ENCODE measurements at places on chromosomes 3 and 15.

- no peak for DNase-seq
These were observed 383.0 kb downstream of the NTRK3 start for GRCh38 chr15:87873516-87873915.

DNA sequence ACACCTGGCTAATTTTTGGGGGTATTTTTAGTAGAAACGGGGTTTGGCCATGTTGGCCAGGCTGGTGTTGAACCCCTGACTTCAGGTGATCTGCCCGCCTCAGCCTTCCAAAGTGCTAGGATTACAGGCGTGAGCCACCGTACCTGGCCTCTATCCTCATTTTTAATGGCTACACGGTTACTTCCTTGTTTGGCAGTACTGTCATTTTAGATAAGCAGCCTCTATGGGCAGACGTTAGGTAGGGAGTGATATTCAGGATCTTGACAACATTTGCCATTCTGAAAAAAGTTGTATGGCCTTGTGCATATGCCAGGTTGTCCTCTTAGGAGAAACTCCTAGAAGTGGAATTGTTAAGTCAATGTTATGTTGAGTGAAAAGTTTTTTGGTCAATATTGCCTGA is 141.7 kb downstream of the ITPR1 start:
- no peak for DNase-seq

DNA sequence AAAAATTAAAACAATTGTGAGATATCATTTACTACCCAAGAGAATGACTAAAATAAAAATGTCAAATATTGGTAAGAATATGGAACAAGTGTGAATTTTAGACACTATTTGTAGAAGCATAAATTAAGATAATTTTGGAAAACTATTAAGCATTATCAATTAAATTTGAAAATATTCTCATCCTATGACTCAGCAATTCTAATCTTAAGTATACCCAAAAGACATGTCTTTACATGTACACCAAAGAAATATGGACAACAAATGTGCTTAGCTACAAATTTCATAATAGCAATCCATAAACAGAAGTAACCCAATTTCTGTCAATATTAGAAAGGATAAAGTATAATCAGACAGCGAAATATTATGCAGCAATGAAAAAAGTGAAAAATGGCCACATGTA is 1032.2 kb upstream of the SEMA6D start:
- DNase-seq = no peak

DNA sequence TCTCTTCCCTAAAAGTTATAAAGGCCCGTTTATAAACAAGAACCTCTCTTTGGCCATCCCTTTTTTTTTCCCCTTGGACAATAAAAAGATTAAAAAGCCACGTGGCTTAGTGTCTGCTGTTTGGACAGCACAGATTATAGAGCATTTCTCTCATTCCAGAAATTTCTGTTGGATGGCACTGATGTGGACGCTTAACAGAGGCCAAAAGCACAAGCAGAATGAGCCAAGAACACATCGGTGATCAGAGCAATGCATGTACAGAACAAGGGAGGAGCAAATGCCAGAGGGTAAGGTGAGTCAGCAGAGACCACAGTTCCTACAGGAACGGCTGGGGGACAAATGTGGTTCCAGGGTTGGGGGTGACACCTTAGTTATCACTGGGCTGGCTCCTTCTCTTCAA is 30.3 kb upstream of the CTNNB1 start:
- no peak for DNase-seq

DNA sequence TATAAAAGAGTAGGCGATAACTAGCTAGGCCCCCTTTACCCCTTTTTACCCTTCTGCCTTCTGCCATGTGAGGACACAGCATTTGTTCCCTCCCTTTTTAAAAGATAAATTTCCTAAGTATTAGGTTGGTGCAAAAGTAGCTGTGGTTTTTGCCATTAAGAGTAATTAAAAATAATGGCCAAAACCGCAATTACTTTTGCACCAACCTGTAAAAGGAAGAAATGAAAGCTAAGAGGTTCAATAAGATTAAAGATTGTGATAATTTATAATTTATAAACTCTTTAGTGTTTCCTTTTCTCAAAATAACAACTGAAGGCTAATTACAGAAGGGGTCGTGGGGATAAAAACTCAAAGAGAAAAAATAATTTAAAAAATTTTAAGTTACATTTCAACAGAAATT is 283.5 kb upstream of the PDZRN3 start:
- DNase-seq = no peak

- no peak for DNase-seq
These were observed 23.9 kb upstream of the AADACL2 start for GRCh38 chr3:151709847-151710246.

DNA sequence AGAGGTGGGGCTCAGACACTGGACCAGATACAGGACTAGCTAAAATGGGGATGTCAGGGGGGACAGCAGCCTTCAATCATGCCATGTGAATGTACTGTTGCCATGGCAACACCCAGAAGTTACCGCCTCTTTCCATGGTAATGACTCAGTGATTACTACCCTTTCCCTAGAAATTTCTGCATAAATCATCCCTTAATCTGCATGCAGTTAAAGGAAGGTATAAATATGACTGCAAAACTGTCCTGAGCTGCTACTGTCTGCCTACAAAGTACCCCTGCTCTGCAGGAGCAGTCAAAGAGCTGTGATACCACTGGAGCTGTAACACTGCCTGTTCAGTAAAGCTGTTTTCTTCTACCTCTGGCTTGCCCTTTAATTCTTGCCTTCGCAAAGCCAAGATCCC is 168.2 kb downstream of the PEAK1 start:
- no peak for DNase-seq

GRCh38 chr3:122493296-122493695 is 21.4 kb downstream of the KPNA1 start:
- no peak for DNase-seq

GRCh38 chr3:18469775-18470174 is 44.6 kb upstream of the SATB1 start:
- no peak for DNase-seq

- no peak for DNase-seq
These were observed 32.9 kb upstream of the LYZL4 start for GRCh38 chr3:42443292-42443691.

DNA sequence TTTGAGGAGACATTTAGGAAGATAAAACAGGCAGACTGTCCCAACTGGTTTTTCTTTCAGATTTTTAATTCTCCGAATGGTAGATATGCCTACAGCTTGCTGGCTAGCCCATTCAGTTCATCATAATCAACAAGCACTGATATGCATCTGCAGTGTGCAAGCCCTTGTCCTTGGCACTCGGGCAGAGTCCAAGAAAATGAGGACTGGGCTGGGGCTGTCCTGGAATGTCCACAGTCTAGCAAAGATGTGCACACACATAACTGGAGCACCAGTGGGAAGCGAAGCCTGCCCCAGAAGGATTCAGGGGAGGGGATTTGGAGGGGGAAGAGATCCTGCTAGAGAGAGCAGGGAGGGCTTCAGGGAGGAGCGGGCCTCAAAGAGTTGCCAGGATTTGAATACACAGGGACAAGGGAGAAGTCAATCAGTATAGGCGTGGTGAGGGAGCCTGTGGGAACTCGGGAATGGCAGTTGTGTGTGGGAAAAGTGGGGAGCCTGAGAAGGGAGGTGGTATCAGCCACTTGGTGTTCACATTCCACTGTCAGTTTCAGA is 8.7 kb downstream of the FAH start:
- no peak for DNase-seq

GRCh38 chr15:42087926-42088800 is 6.2 kb downstream of the PLA2G4D start:
- no peak for DNase-seq

DNA sequence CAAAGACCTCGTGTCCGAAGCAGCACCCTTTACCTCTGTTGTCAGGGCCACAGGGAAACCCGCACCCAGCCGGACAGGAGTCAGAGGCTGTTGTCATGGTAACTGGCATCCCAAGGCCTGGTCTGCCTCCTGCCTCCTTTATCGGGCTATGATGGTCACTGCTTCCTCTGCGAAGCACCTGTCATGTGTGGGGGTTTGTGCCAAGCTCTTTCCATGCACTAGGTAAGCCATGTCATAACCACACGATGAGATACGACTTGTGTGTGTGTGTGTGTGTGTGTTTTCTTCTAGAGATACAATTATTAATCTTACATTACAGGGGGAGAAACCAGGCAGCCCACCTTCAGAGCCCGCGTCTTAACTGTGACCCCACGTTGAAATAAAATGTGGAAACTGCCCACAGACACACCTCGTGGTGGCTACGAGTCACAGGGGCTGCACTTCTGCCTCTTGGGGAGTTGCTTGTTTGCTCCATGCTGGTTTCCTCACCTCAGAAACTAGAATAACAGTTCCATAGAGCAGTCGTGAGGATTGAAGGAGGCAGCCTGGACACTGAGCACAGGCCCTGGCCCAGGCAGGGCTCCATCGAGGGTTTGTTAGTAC is 18.0 kb downstream of the ZDHHC19 start:
- DNase-seq = no peak

DNA sequence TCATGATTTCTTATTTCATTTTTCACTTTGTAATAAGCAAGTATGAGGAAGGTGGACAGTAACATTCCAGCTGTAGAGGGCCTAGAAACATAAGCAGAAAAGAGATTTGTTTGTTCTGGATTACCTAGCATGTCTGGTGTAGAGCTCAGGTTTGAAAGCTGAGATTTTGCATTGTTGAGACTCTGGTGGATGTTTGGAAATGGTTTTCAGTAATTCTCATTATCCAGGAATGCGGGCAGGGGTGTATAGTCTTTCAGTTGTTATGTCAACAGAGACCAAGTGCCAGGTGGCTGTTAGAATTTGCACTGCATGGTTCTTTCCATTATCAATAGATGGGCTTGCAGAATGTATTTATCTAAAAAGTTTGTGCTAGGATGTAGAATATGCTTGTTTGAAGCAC is 10.9 kb downstream of the GPD1L start:
- DNase-seq = no peak

DNA sequence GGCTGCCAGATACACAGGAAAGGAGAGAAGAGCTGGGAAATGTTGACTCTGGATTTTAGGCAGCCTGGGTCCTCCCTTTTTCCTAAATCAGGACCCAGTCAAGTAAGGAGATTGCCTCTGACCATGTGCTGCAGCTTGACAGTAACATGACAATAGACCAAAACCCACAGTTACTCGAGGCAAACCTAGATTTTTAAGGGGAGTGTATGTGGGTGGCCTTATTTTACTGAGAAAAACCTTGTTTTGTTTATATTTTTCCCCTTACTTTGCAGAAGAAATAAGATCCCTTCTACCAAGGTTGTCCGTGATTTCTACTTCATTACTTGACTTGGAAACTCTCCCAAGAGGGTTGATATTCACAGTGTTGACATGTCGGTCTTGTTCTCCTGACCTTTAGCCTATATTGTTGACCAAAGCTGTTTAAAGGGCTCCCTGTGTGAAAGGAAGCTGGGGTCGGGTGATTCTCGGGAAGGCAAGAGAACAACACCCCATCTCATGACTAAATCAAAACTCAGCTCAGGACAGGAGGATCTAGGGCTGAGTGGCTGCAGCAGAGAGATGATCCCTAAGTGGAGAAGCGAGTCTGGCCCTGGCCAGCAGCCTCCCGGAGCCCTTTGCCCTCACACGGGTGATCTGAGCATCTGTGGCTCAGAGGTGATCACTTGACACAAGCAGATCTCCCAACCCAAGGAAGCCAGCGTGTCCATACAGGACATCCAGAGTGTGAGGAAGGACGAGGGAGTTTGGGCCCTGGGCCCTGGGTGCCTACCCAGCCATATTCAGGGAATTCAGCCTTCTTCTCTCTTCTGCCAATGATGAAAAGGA is 31.0 kb upstream of the SLCO2A1 start:
- no peak for DNase-seq

- DNase-seq = no peak
These were observed 841.0 kb downstream of the OTOL1 start for GRCh38 chr3:162337630-162338029.

DNA sequence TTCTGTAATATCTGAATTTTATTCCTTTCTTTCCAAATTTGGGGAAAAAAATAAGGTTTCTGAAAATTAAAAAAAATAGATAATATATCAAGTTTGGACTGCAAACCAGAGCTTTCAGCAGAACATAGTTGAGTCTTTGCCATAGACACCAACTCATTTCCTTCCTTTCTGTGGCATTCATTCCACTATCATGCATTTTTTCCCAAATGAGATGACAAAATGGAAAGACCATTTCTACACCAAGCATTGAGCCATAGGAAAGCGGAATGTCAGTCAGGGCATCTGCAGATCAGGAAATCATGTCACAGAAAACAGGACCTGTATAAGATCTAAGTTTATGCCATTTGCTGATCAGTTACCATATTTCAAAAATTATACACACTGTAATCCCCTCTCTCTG is 333.3 kb upstream of the THBS1 start:
- DNase-seq = no peak

GRCh38 chr3:173583496-173583895 is 186.0 kb downstream of the NLGN1 start:
- DNase-seq = no peak

Data from substantia nigra (tissue), 51 donors.